ENCODE measurements at places on chromosomes 5 and 9. TPM values are rescaled to one million over a fixed set of nuclear protein-coding genes. Genes with fewer than 3 reads are reported as not detected.

DNA sequence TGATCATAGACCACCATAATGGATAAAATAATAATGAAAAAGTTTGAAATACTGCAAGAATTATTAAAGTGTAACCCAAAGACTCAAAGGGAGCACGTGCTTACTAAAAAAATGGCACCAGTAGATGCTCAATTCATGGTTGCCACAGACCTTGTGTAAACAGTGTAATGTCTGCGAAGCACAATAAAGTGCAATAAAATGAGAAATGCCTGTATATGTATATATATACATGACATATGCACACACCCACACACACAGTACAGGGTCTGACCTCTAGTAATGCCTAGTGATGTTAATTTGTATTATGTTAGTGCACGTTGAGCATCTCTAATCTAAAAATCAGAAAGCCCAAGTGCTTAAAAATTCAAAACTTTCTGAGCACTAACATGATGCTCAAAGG, 52.3 kb downstream of the FBXO38 start:
- DNase-seq: no peak

Gene SPATA31E1
- total RNA-seq: not detected

Gene MRPL50
- total RNA-seq: 16.6 TPM

DNA sequence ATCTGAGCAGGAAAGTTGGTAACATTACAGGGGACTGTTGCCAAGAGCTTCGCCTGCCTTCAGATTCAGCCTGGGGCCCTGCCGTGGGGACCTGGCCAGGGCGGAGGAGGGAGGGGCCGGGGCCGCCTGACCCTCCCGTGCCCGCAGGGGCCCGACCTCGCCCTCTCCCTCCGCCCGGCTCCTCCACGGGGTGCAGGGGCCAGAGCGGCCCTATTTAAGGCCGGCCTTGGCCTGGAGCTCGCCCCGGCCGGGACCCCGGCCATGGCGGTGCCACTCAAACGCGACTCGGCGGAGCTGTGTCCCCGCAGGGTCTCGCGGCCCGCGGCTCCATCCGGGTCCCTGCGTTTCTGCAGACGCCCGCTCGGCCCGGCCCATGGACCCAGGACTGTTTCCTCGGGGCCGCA, 757 bp downstream of the TMEM250 start:
- DNase-seq: peak; percentile 46

DNA sequence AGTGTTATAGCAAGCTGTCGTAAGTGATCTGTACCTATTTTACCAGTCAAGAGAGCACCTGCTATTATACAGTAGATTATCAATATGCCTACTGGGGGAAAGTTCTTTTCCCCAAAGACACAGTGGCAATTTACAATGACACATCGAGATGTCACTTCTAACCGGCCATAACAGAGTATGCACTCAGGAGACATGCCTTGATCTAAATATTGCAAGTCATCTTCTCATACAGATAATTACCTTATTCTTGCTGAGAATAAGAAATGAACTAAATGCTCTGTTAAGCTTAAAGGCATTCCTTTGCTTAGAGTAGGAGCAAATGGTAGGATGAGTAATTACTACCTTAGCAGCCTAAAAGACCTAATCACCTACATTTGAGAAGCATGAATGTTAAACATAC, 71.6 kb downstream of the PKD2L2 start:
- DNase-seq: no peak

Gene CTNND2
- 0.49 TPM for total RNA-seq

Gene PLPP7
- 52.4 TPM for total RNA-seq

Gene SERINC5
- total RNA-seq: 17.2 TPM

DNA sequence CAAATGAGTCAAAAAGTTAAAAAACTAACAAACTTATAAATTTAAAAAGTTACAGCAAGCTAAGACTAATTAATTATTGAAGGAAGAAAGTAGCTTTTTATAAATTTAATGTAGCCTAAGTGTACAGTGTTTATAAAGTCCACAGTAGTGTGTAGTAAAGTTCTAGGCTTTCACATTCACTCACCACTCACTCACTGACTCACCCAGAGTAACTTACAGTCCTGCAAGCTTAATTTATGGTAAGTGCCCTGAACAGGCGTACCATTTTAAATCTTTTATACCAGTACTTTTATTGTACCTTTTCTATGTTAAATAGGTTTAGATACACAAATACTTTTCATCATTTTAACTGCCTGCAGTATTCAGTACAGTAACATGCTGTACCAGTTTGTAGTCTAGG, 80.0 kb upstream of the C9orf72 start:
- no peak for DNase-seq

DNA sequence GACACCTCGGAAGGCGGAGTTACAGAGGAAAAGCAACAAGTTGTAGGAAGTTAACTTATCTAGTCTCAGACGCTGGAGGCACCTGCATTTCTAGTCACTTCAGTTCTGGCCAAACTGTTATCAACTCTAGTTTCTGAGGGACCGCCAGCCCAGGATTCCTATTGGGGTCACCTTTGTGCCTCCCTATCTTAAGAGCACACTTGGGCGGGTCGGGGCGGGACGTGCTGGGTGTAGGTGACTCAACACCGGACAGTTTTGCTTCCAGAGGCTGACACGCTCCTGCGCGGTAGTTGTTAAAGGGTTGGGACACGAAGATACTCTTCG, 679 bp upstream of the KDM4C start:
- DNase-seq: peak; percentile 85

Gene ZSWIM6
- total RNA-seq: 4.3 TPM

DNA sequence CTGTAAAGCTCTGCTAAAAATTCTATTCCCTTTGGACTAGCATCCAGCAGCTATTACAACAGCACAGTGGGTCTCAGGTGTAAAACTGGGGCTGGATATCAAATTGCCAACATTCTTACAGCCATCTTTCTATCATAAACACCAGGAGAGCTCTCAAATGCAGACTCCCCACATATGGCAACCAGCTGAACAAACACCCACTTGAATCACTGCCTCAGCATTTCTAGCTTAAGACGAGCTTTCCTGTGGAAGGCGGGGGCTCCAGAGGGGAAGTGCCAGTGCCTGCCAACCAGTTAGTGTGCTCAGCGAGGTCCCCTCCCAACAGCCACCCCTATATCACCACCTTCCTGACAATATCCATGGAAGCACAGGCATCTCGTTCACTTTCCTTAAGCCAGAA, 62.2 kb downstream of the IPPK start:
- DNase-seq: peak; percentile 87

Gene GABRA1
- 0.13 TPM for total RNA-seq

GRCh38 chr5:139951296-139951924, 91.7 kb downstream of the NRG2 start:
- no peak for DNase-seq

GRCh38 chr5:4561403-4561802, 578.7 kb upstream of the ADAMTS16 start:
- DNase-seq: no peak

Gene EGR1
- 31.6 TPM for total RNA-seq

GRCh38 chr5:127571314-127572131, 54.1 kb downstream of the PRRC1 start:
- no peak for DNase-seq

DNA sequence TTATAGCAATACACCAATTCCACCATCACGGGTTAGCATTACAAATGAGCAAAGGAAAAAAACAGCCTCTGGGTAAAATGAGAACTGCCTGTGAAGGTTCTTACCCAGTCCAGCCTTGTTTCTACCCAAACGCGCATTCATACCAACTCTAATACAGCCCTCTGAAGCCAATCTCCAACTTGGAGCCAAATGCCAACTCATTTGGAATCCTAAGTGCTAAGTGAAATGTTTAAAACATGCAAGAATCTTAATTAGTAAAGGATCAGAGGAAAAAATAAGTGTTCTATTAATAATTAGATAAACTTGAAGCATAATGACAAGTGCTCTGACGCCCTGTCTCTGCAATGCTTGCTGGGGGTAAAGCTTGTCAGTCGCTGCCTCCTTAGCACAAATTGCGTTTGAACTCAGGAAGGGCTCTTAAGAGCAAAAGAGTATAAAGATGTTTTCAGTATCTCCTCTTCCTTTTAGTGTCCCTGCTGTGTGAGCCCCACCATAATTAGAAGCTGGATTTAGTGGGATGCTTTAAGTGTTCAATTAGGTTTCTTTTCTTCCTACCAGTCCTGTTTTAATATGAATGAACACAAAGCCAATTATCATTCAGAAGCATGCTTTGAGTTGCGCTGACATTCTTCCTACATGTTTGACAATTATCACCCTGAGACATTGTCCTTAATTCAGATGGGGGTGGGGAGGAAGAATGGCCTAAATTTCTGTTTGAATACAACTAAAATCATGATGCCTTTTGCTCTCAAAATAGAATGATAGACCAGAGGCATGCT, 537.6 kb downstream of the DTWD2 start:
- DNase-seq: no peak

DNA sequence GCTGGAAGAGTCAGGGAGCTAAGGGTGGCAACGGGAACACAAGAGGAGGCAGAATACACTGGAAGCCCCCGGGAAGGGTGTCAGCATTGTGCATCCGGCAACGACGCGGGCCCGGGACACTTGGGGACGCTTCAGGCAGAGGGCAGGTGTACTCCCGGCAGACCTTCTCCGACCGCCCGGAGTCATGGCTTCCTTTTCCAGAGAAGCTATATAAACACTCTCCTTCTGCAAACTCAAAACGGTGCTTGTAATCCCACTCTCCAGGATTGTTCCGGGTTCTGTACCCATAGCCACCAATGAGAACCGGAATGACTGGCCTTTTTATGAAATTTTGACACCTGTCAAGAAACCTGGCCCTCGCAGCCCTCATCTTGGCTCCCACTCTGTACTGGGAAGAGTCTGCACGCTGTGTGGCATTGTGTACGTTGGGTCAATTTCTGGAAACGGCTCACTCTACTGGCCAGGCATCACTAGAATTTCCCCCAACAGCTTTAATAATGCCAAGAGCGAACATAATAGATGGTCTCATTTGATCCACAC, 462 bp upstream of the MCC start:
- DNase-seq: no peak
